Progenitor cell of endocrine pancreas (in vitro differentiated cells): ENCODE measurements at places on chromosomes 12 and 14.

DNA sequence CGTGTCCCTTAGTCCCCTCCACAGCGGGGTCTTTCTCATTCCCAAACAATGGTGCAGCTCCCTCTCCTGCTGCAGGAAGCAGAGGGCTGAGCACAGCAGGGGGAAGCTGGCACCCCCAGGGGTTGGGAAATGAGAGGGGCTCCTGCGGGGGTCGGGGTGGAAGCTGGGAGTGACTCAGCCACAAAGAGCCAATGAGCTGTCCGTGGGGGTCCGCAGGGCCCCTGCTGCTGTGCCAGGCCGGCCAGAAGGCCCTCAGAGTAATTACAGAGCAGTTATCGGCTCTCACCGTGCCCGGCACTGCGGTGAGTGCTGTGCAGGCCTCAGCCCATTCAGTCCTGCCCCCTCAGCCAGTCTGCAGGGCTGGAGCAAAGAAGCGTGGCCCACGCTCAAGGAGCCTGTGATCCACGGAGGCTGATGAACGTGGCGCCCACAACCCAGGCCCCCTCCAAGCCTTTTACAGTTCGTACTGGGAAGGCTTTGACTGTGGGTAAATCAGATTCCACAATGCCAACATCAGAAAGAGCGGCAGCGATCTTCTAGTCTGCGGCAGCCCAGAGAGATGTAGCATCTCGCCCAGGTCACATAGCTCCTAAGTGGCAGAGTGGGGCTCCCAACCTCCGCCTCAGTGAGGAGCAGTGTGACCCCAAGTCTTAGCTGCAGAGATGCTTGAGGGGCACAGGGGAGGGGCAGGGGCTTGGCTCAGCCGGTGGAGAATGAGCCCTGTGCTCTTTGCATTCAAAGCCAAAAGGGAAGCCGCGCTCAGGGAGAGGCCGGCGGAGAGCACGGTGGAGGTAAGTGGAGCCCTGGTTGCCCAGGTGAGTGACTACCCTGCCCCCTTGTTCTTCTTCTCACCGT lies 43.4 kb downstream of the SLC6A12 start:
- no peak for DNase-seq

DNA sequence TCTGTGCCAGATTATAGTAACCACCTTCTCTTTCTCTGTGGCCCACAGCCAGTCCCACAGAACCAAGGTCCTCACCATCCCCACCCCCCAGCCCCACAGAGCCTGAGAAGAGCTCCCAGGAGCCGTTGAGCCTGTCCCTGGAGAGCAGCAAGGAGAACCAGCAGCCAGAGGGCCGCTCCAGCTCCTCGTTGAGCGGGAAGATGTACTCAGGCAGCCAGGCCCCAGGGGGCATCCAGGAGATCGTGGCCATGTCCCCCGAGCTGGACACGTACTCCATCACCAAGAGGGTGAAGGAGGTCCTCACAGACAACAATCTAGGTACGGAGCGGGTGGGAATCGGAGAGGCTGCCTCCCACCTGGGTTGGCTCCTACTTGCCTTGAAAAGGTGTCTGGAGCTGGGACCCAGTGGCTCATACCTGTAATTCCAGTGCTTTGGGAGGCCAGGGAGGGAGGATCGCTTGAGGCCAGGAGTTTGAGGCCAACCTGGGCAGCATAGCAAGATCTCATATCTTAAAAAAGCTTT lies 34.4 kb downstream of the PHETA1 start:
- no peak for DNase-seq

DNA sequence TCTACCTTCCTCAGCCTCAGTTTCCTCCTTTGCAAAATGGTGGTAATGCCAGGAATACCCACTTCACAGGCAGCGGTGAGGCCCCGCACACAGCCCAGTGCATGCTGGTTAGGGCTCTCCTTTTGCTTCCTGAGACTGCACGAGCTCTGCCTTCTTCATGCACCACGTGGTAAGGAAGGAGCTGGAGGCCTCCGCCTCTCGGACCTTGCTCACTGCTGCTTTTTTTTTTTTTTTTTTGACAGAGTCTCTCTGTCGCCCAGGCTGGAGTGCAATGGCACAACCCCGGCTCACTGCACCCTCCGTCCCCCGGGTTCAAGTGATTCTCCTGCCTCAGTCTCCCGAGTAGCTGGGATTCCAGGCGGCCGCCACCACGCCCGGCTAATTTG lies 18.1 kb downstream of the TAMALIN start:
- no peak for DNase-seq

- no peak for DNase-seq
These were observed 25.0 kb downstream of the JAG2 start for GRCh38 chr14:105143451-105144025.

- DNase-seq: peak; percentile 5
These were observed 98.3 kb upstream of the DIO3 start for GRCh38 chr14:101462726-101463565.

DNA sequence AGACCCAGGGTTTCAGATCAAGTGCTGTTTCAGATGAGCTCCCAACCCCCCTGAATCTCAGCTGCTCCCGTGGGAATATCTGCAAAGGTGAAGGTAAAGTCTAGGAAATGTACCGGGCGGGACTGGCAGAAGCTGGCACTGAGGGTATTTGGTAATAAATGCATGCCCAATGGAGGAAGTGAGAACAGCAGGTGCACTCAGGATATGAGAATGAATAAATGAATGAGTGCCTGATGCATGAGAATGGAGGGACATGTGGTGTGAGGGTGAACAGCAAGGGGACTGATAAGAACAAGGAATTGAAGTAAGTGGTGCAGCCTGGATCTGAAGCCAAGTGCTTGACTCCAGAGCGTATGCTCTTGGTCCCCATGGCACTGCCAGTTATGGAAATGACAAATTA lies 11.6 kb downstream of the RAPGEF3 start:
- DNase-seq: no peak

- DNase-seq: no peak
These were observed 1.9 kb downstream of the SHMT2 start for GRCh38 chr12:57231276-57232021.

DNA sequence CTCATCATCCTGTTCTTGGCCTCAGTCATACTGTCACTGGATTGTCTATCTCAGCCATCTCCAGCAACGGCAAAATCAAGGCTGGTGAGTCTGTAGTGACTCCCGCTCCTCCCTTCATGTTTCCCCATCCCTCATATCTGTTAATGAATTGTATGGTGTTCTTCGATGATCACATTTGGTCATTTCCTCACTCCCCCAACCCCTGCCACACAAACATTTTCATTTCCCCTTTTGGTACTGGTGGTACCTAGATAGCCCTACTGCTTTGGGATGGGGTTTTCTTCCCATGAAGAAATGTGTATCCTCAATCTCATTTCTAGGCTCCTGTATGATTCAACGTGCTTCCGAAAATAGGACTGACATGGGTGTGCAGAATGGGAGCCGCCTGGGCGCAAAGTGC lies 2.7 kb upstream of the KLHL33 start:
- no peak for DNase-seq

DNA sequence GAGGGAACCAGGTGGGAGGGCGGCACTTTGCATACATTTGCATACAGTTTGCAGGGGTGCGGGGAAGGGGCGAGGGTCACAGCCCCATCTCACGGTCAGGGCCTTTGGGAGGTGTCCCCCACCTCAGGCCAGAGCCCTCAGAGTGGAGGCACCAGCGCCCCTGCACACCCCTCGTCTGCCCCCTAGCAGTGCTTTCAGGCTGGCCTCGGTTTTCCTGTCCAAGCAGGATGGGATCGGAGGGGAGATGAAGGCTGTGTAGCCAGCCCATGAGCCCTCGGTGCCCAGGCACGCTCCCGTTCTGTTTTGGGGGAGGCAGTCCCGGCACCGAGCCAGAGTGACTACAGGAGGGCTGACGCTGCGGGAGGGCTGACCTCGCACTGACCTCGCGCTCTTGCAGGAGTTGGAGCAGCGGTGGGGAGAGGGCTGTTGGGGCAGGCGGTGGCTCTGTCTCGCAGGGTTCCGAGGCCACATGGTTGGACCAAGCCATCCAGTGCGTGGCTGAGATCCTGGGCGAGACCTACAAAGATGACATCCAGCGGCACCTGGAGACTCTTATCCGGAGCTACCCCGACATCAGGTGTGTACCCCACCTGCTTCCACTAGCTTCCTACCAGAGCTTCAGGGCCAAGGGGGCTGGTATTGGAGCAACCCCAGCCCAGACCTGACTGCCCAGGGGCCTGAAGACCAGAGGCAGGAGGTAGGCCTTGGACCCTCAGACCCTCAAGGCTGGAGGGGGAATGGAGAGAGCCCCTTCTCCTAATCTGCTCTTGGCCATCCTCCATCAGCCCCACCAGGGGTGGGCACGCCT lies 13.6 kb downstream of the EXOC3L4 start:
- no peak for DNase-seq

DNA sequence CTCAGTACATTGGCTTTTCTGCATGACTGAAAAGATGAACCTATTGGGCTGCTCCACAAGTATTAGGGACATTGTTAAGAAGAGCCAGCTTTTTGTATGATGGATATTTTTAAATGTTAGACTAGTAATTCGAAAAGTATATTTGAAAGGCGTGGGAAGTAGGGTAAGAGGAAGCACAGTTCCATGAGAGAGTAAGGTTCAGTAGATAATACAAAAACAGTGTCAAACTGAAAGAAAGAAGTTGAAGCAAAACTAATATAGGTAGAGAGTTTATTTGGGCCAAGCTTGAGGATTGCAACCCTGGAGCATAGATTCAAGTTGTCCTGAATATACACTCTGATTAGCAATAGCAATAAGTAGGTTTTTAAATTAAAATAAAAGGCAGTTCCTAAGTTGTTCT lies 193.9 kb downstream of the RASSF9 start:
- no peak for DNase-seq
